ENCODE measurements at places on chromosomes 4 and X.

GRCh38 chr4:73856518-73856917 is 3.4 kb downstream of the PF4V1 start:
- no peak for DNase-seq

DNA sequence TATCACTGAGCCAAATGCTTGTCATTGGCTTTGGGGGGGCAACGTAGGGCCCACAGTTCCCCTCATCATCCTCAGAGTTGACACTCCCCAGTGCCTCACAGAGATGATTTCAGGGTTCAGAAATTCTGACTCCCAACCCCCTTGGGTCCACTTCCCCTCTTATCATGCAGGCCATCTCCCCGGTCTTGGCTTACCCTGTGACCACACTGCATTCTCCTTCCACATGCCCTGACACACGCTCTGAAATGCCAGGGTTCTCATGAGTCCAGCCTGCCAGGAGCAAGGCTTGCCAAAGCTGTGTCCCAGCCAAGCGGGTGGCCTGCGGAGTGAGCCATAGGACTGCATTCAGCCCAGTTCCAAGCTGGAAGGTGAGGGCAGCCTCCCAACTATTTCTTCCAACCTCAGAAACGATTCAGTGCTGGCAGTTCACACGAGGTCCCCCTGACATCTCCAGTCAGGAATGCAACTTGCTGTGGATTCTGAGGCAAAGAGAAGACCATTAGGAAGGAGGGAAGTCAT is 101.2 kb downstream of the SMIM20 start:
- DNase-seq, result no peak

GRCh38 chr4:122855353-122855890 is 28.8 kb downstream of the FGF2 start:
- no peak for DNase-seq

- DNase-seq, result no peak
These were observed 13.5 kb downstream of the ASB11 start for GRCh38 chrX:15301924-15302323.

DNA sequence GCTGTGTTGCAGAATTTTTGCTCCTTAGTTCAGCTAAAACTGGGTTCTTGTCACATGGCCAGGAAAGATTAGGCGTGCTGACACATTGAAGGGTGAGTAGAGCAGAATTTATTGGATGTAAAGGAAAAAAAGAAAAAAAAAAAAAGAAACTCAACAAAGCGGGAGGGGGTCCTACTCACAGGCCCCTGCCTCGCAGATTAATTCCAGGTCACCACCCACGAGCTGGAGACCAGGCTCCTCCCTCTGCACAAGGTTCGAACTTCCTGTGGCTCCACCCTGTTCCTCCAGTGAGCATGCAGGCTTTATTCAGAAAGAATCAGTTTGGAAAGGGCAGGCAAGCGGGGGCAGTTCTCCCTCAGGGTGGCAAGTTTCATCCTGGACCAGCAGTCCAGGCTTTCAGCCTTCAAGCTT is 17.1 kb downstream of the MGST2 start:
- DNase-seq, result no peak

DNA sequence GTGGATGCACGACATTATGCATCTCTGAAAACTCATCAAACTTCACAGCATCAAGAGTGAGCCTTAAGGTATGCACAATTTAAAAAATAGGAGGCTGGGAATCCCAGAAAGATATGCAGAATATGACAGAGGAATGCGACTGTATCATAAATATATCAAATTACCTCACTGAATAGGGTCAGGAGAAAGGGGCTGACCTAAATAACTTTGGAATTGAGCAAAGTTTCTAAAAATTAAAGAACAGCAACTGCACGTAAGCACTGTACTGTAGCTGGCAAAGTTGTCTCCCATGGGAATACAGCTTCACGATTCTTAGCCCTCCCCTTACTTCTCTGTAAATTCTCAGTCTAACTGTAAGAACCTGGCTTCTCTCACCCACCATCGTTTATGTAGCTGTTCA is 397.4 kb upstream of the ZFP42 start:
- DNase-seq, result no peak

DNA sequence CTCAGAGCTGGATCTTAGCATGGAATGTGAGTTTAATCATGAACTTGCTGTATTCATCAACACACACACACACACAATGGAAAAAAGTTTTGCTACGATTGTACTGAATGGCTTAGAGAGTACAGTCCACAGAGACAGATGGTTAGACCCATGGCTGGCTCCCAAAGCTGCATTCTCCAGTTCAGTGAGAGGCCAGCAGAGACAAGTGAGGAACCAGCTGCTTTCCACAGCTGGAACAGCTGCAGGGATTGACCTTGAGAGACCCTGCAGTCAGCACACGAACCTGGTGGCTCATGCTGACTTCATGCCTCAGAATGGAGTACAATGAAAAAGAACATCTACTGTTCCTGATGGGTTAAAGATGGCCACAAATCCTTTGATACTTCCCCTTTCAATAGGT is 94.5 kb downstream of the DHX15 start:
- DNase-seq, result no peak

- DNase-seq, result no peak
These were observed 33.3 kb downstream of the ARX start for GRCh38 chrX:24982306-24982965.
